ENCODE measurements at places on chromosomes 2 and 18. TPM values are rescaled to one million over a fixed set of nuclear protein-coding genes. Genes with fewer than 3 reads are reported as not detected.

Gene CD28
- polyA plus RNA-seq, result 3.6 TPM

Gene SLC14A1
- polyA plus RNA-seq, result 1.8 TPM

Gene SPP2
- not detected for polyA plus RNA-seq

Gene FOXI3
- not detected for polyA plus RNA-seq

Gene UGT1A8
- polyA plus RNA-seq, result not detected

Gene CRYBA2
- not detected for polyA plus RNA-seq

Gene ALKAL2
- polyA plus RNA-seq, result 1.1 TPM

Gene CNTNAP5
- 0.18 TPM for polyA plus RNA-seq

Gene COL4A4
- polyA plus RNA-seq, result 0.08 TPM

Gene RAB12
- 48.3 TPM for polyA plus RNA-seq

Gene CXCR1
- not detected for polyA plus RNA-seq

Gene MYO5B
- 4.1 TPM for polyA plus RNA-seq

Gene SIGLEC15
- polyA plus RNA-seq, result 0.32 TPM

Gene TBR1
- 0.04 TPM for polyA plus RNA-seq

Gene ELOA2
- 0.05 TPM for polyA plus RNA-seq

Gene EFEMP1
- 50.0 TPM for polyA plus RNA-seq

Gene SCN7A
- 67.9 TPM for polyA plus RNA-seq

Gene NT5C1B
- 0.43 TPM for polyA plus RNA-seq

Gene RBMS1
- 70.5 TPM for polyA plus RNA-seq

Gene MPV17
- 49.5 TPM for polyA plus RNA-seq

Gene MPPE1
- polyA plus RNA-seq, result 20.3 TPM

Gene FBLN7
- 6.2 TPM for polyA plus RNA-seq

Gene ABCB11
- not detected for polyA plus RNA-seq

Gene KYNU
- polyA plus RNA-seq, result 0.81 TPM

Gene ARHGEF33
- polyA plus RNA-seq, result 1.0 TPM

Gene ABCG8
- polyA plus RNA-seq, result 0.04 TPM

Gene SERPINB10
- 0.24 TPM for polyA plus RNA-seq

Gene SERPINB3
- polyA plus RNA-seq, result not detected

Gene SERPINB4
- polyA plus RNA-seq, result not detected

Gene FARP2
- polyA plus RNA-seq, result 34.4 TPM

Gene KCNJ3
- polyA plus RNA-seq, result 0.96 TPM

Gene TDRD15
- polyA plus RNA-seq, result not detected

Gene PROKR1
- 2.5 TPM for polyA plus RNA-seq

Gene NCKAP5
- 6.8 TPM for polyA plus RNA-seq

Gene NDC80
- polyA plus RNA-seq, result 8.8 TPM

Gene RAPGEF4
- 4.3 TPM for polyA plus RNA-seq

Gene MAP2
- 12.3 TPM for polyA plus RNA-seq

Gene GALNT3
- polyA plus RNA-seq, result 0.92 TPM

Gene VPS54
- 22.8 TPM for polyA plus RNA-seq

Gene GALR1
- 0.03 TPM for polyA plus RNA-seq

Gene KIAA2012
- 0.20 TPM for polyA plus RNA-seq

Gene MYOM1
- 637 TPM for polyA plus RNA-seq

Gene KCNG2
- polyA plus RNA-seq, result 0.19 TPM

Gene SCG2
- 0.16 TPM for polyA plus RNA-seq

Gene C2orf78
- polyA plus RNA-seq, result not detected

Gene KLHL30
- 11.4 TPM for polyA plus RNA-seq

All from muscle of back (tissue), 13 donors.